Stimulated activated CD8-positive, alpha-beta memory T cell treated with anti-CD3 and anti-CD28 coated beads, Interleukin-4, amount 100 ng/mL, for 48 hours (primary cell): ENCODE measurements at places on chromosomes 11 and 22.

GRCh38 chr11:105103336-105103735, 36.2 kb downstream of the CARD18 start:
- DNase-seq: no peak

DNA sequence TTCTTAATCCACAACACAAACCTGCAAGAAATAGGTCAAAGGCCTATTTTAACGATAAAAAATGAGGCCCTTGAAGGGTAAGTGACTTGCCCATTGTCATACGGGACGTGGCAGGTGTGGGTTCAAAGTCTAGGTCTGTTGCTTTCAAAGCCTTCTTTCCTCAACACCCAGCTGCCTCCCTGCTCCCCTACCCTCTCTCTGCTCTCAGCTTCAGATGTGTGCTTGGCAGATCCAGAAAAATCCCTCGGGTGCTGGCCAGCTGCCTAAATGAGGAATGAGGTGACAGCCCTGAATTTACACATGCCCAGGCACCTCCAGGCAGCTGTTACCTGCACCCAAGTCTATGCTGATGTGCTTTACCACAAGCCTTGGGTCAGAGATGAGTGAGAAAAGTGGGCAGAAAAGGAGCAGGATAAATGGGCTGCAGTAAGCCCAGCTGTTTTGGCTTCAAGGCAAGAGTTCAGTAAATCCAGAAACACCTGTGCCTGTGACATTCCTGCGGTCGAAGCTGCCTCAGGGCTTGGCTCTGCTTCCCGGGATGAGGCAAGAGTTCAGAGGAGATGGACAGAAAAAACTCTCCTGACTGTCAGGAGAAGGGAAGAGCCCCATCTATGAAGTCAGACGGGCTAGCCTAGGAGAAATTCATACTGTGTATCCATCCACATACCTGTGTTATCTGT, 49.9 kb upstream of the LDLRAD3 start:
- DNase-seq: no peak

- DNase-seq: no peak
Measured at GRCh38 chr22:35292786-35293185, 6.9 kb upstream of the TOM1 start.

DNA sequence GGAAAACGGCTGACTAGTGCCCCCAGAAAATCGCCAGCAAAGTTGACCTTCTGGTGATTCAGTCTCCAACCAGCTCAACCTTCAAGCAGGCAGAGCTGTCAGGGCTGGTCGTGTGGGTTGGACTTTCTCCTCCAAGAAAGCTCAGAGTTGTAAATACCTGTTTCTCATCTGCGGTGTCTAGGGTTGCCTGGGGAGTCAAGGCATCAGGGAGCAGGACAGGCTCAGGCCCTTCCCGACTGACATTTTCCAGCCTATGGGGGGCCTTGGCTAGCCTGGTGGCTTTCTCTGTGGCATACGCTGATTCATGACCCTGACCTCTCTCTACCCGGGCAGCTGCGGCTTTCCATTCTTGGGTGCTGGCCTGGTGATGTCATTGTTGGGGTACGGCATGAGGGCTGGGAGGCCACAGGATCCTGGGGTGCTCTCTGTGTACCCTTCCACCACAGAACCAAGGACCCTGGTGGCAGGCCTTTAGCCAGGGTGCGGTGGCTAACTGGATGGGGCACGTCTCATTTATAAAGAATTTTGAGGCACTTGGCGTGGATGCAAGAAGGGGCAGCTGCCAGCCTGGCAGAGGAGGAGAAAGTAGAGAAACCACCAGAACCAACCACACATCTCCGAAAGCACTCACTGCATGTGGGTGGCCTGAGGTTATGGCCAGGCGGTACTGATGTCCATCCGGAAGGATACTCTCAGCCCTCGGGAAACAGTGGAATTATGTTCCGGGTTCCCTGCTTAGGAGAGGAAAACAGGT, 64.9 kb downstream of the BCR start:
- DNase-seq: peak; percentile 34

GRCh38 chr11:78835646-78836045, 261.0 kb upstream of the NARS2 start:
- no peak for DNase-seq

GRCh38 chr22:32203181-32204039, 1.5 kb downstream of the RFPL2 start:
- no peak for DNase-seq

- DNase-seq: no peak
Measured at GRCh38 chr11:72217841-72218240, 1.2 kb downstream of the FOLR2 start.

DNA sequence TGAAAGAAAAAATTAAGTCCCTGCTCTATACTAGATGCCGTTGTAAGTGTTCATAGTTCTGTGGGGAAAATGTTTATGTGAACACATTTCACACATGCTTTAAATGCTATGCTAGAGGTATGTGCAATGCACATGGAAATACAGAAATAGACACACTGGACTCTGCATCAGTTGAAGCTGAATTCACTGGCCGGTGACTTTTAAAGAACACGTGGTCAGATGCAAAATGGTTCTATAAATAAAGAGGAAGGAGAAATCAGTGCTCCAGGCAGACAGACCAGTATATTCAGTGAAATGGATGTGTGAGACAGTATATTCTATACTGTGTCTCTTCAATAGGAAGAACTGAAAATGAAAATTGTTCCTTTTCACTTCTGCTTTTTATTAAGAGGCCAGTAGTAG, 29.9 kb downstream of the TRPC6 start:
- no peak for DNase-seq

DNA sequence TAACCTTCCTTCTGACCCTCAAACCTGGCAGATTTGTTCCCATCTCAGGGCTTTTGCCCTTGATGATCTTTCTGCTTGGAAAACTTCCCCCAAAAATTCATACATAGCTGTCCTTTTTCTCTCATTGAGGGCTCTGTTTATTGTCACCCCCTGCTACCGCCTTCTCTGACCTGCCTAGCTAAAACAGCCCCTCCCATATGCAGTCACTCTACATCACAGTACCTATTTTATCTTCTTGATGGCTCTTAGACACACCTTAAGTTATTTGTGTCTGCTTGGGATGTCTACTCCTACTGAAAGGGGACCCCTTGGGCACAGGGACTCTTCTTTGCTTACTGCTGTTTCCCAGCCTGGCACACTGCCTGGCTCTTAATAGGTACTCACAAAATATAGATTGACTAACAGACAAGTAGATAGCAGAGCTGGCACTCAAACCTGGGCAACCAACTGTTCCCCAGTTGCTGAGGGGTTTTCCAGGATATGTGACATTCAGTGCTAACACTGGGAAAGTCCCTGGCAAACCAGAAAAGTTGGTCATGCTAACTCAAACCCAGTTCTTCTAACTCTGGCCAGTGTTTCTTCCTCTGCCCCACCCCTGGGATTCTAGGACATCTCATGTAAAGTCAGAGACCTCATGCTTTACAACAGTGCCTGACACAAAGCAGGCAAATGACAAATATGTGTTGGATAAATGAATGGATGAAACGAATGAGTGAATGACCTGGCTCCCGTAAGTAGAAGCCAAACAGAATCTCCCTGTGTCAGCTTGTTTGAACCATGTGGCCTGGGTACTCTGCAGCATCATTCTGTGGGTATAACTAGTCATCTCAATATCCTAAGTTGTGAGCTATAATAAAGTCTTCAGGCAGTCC, 19.8 kb upstream of the FJX1 start:
- DNase-seq: peak; percentile 32

GRCh38 chr11:28571371-28571770, 463.2 kb downstream of the METTL15 start:
- no peak for DNase-seq
